HFFc6 (cell line): ENCODE measurements at places on chromosomes 7 and 10. TPM values are rescaled to one million over a fixed set of nuclear protein-coding genes. Genes with fewer than 3 reads are reported as not detected.
A peak's percentile ranks its signal among the peaks of the same experiment; 100 is the strongest.

ZDHHC16 gene
- 59.8 to 72.2 TPM (median 63.5 TPM) in 3 replicates for total RNA-seq

INPP5F gene
- total RNA-seq, result 10.7 and 12.7 TPM in 2 replicates

LIPM gene
- not detected in 3 replicates for total RNA-seq

MLLT10 gene
- total RNA-seq, result 20.6 to 26.0 TPM (median 25.2 TPM) in 3 replicates

GDF2 gene
- not detected in 3 replicates for total RNA-seq

VSTM4 gene
- 0.03 to 0.25 TPM (median 0.24 TPM) in 3 replicates for total RNA-seq

TLL2 gene
- 0.25 to 0.48 TPM (median 0.48 TPM) in 3 replicates for total RNA-seq

GRCh38 chr10:128881086-128881485 is 586.0 kb upstream of the MGMT start:
- H3K4me3 ChIP-seq, result no peak overlapping the region
- no peak overlapping the region for H3K27ac ChIP-seq
- H3K4me1 ChIP-seq, result no peaks in the 10 kb centered on the region

DNA sequence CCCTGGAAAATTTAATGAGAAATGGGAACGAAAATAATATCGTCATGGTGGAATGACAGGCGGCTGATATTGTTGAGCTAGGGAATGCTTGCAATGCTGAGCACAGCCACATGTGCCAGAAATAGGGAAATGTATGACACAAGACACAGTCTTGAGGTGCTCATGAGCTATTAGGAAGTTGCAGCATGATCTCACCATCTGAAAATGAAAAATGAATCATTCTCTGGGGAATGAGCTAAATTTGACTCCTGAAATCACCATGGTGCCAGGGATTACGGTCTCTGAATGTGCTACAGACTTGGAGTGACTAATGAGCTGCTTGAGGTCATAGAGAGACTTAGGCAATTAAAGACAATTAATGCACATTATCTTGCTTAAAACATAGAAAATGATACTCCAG is 845.0 kb downstream of the CNTNAP2 start:
- H3K4me3 ChIP-seq, result no peak overlapping the region
- no peaks in the 10 kb centered on the region for H3K4me1 ChIP-seq
- H3K27me3 ChIP-seq, result no peaks in the 10 kb centered on the region; the same call in 1 of the 2 replicates
- no peaks in the 10 kb centered on the region; the same call in 1 of the 2 replicates for H3K36me3 ChIP-seq

DNA sequence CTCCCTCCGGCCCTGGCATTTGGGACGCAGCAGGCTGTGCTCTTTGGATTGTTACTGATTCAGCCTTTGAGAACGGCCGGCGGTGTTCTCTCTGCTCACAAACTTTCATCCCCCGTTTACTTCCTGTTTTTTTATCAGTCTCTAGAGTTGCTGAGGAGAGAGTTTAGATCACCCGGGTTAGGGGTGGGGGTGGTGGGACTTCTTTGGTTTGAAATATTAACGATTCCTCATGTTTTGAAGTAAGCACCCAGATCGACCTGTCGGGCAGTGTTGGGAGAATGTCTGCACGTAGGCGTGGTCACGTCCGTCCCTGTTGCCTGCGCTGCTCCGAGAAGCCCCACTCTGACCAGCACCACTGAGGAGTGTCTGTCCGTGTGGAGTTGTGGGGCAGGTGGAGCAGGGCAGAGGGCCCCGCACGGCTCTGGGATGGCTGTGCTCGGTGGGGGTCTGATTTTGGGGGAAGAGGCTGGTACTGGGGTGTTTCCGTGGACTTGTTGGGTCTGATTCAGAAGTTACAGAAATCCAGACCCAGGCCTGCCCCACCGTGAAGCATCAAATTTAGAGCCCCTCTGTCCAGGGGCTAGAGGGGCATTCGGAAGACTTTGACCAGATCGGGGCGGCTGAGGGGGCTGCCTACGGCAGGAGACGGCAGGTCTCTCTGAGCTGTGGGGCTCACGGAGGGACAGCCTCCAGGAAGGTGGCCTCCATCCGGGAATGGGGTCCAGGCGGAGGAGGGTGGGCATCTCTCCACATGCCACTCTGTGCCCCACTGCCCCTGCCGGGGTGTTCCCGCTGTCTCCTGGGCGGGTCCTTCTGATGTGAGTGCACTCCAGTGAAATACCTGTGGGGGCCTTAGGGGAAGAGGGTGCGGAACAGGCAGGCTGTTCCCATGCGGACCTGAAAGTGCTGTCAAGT is 7.4 kb downstream of the INPP5A start:
- no peak overlapping the region; the same call in 1 of the 2 replicates for H3K27ac ChIP-seq
- no peak overlapping the region for H3K4me3 ChIP-seq
- DNase-seq, result no peak
- H3K36me3 ChIP-seq, result peaks cover 3% of the 10 kb centered on the region; the same call in 1 of the 2 replicates
- no peaks in the 10 kb centered on the region; the same call in 1 of the 2 replicates for H3K27me3 ChIP-seq

DNA sequence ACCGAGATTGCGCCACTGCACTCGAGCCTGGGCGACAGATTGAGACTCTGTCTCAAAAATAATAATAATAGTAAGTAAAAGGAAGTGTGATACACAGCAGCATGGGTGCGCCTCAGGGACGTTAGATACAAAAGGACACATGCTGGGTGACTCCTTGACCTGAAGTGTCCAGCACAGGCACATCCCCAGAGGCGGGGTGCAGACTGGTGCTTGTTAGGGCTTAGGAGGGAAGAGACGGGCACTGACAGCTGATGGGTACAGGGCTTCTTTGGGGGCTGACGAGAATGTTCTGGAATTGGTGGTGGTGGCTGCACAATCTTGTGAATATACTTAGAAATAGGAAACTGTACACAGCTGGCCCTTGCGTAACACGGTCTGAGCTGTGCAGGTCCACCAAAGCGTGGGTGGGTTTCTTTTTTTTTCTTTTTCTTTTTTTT is 61.8 kb upstream of the DNAJB6 start:
- H3K27me3 ChIP-seq, result peaks cover 5% of the 10 kb centered on the region; the same call in 1 of the 2 replicates
- H3K4me3 ChIP-seq, result no peak overlapping the region; the same call in 1 of the 2 replicates
- peaks cover 44% of the 10 kb centered on the region for H3K4me1 ChIP-seq
- DNase-seq, result no peak

- peaks cover 40% of the 10 kb centered on the region for H3K4me1 ChIP-seq
- no peak overlapping the region for H3K4me3 ChIP-seq
- peak overlapping the region; percentile 20; the same call in 1 of the 2 replicates for H3K27ac ChIP-seq
- peaks cover 2% of the 10 kb centered on the region for H3K27me3 ChIP-seq
These were observed 89.9 kb upstream of the BTBD16 start for GRCh38 chr10:122181041-122181732.

DNA sequence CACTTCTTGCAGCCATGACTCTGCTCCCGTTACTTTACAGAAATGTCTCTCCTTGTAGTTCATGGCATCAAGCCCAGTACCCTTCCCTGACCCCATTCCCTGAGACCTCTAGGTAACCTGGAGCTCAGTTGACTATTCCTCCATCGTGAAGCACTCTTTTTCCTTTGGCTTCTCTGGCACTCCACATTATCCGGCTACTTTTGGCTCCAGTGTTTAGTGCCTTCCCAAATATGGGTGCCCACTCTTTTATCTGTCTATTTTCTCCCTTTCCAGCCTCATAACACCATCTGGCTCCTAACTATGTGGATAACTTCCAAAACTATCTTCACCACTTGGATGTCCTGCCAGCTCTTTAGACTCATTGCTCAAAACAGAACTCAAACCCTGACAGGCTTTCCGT is 744.7 kb upstream of the GALNT17 start:
- no peak overlapping the region for H3K4me3 ChIP-seq
- no peaks in the 10 kb centered on the region; the same call in 1 of the 2 replicates for H3K36me3 ChIP-seq
- DNase-seq, result no peak
- H3K4me1 ChIP-seq, result no peaks in the 10 kb centered on the region

- no peak for DNase-seq
- H3K27me3 ChIP-seq, result no peaks in the 10 kb centered on the region; the same call in none of the 2 replicates
- H3K27ac ChIP-seq, result no peak overlapping the region
- peaks cover 28% of the 10 kb centered on the region for H3K4me1 ChIP-seq
These were observed 65.5 kb downstream of the LARP4B start for GRCh38 chr10:865924-866576.

DNA sequence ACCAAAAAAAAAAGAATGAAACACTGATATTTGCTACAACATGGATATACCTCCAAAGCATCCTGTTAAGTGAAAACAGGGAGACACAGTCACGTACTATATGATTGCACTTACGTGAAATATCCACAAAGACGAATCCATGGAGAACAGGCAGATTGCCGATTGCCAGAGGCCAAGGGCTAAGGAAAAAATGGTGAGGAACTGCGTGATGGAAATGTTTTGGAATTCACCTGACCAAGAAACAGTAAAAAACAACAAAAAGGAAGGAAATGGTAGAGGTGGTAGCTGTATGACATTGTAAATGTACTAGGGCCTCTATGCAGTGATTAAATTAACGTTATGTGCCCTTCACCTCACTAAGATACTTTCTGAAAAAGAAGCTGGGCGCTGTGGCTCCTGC is 44.1 kb upstream of the GTF2IRD1 start:
- no peaks in the 10 kb centered on the region for H3K36me3 ChIP-seq
- H3K27me3 ChIP-seq, result peaks cover 4% of the 10 kb centered on the region; the same call in 1 of the 2 replicates
- peaks cover 7% of the 10 kb centered on the region for H3K4me1 ChIP-seq
- no peak overlapping the region for H3K4me3 ChIP-seq
- no peak overlapping the region for H3K27ac ChIP-seq
- no peak for DNase-seq

DNA sequence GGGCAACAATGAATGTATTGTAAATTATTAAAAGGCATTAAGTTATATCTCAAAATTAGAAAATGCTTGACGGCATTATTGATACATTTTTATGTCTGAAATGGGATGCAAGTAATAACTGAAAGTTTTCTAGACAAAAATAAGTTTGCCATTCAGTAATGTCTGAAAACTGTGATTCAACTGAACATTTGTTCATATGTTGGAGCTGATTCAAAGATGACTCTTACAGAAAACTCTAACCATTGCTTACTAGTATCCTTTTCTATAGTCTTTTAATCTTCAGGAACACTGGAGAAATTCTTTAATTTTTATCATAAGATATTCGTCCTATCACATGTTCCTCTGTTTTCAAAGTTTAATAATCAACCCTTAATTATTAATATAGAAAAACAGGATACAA is 71.1 kb upstream of the TFEC start:
- H3K36me3 ChIP-seq, result no peaks in the 10 kb centered on the region; the same call in 1 of the 2 replicates
- H3K4me1 ChIP-seq, result peaks cover 41% of the 10 kb centered on the region
- H3K27me3 ChIP-seq, result no peaks in the 10 kb centered on the region
- H3K4me3 ChIP-seq, result no peak overlapping the region
- DNase-seq, result peak; percentile 32

DNA sequence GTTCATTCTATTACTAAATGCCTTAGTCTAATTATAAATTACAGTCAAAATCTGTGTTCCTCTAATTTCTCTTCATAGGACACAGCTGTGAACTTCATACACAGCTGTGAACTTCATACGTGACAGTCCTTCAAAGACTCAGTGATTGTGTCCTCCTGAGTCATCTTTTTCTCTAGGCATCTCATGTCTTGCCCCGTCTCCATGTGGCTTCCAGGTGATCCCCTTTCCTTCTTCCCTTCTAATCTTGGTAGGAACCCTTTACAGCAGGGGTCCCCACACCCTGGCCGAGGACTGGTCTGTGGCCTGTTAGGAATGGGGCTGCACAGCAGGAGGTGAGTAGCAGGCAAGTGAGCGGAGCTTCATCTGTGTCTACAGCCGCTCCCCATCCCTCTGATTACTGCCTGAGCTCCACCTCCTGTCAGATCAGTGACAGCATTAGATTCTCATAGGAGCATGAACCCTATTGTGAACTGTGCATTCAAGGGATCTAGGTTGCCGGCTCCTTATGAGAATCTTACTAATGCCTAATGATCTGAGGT is 14.0 kb upstream of the EIF5AL1 start:
- H3K4me1 ChIP-seq, result peaks cover 8% of the 10 kb centered on the region
- no peak overlapping the region for H3K4me3 ChIP-seq
- H3K27ac ChIP-seq, result no peak overlapping the region
- no peak for DNase-seq
- H3K27me3 ChIP-seq, result peaks cover 18% of the 10 kb centered on the region
- no peaks in the 10 kb centered on the region for H3K36me3 ChIP-seq

DNA sequence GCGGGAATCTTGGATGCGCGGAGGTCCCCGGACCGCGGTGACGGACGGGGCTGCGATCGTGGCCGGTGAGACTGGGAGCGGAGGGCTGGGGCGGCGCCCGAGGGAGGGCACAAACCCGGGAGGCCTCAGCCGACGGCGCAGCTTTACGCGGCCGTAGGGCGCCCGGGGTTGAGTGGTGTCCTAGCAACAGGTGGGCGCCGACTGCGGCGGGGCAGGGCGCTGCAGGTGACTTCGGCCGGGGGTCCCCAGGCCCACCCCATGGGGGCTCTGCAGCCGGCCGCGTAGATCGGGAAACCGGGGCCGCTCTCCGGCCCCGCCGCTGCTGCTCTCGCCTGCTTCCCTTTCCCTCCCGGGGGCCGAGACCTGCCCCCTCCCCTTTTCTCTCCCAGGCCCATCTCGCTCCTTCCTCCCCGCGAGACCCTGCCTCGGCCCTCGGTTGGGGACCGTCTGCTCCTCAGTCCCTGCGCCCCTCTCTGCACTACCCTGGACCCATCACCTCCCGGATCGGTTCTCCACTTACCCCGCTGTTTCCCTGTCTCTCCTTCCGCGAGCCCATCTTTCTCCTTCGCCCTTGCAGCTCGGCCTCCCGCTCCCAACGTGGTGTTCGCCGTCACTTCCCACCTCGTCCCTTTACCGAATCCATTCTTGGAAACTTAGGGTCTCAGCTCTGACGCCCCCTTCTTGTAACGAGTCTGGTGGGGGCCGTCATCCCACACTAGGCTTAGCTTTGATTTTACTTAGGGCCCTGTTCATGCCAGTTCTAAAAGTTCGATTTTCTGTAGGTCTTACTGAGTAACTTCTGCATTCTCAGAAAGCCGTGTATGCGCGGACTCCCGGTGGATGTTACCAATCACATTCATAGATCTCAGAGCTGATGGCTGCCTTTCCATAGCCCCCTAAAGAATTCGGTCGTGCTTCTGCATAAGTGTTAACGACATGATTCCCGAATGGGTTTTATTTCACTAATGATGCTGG is 18.5 kb upstream of the ACBD5 start:
- DNase-seq, result no peak
- H3K36me3 ChIP-seq, result peaks cover 18% of the 10 kb centered on the region
- no peak overlapping the region for H3K27ac ChIP-seq
- H3K4me3 ChIP-seq, result peak overlapping the region; percentile 12; the same call in 1 of the 2 replicates
- H3K27me3 ChIP-seq, result peaks cover 31% of the 10 kb centered on the region

GRCh38 chr7:156158693-156159092 is 346.4 kb upstream of the SHH start:
- DNase-seq, result no peak
- H3K27ac ChIP-seq, result no peak overlapping the region
- no peak overlapping the region for H3K4me3 ChIP-seq
- no peaks in the 10 kb centered on the region for H3K36me3 ChIP-seq
- peaks cover 4% of the 10 kb centered on the region; the same call in 1 of the 2 replicates for H3K27me3 ChIP-seq

- H3K4me3 ChIP-seq, result peak overlapping the region; percentile 68
- peaks cover 23% of the 10 kb centered on the region for H3K36me3 ChIP-seq
- no peaks in the 10 kb centered on the region for H3K27me3 ChIP-seq
- peaks cover 46% of the 10 kb centered on the region for H3K4me1 ChIP-seq
- DNase-seq, result no peak
These were observed 88.0 kb downstream of the MDFIC start for GRCh38 chr7:115009736-115010440.

DNA sequence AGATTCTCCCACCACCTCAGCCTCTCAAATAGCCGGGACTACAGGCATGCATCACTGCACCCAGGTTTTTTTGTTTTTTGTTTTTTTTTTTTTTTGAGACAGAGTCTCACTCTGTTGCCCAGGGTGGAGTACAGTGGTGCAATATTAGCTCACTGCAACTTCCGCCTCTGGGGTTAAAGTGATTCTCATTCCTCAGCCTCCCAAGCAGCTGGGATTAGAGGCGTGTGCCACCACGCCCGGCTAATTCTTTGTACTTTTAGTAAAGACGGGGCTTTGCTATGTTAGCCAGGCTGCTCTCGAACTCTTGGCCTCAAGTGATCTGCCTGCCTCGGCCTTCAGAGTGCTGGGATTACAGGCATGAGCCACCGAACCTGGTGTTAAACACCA is 107.5 kb upstream of the KIF5B start:
- peaks cover 8% of the 10 kb centered on the region; the same call in 1 of the 2 replicates for H3K4me1 ChIP-seq
- H3K36me3 ChIP-seq, result no peaks in the 10 kb centered on the region
- H3K27me3 ChIP-seq, result peaks cover 36% of the 10 kb centered on the region
- DNase-seq, result no peak
- H3K4me3 ChIP-seq, result no peak overlapping the region
